Activated CD4-positive, alpha-beta T cell treated with anti-CD3 and anti-CD28 coated beads, Interleukin-2, amount 50 U/mL, for 48 hours (primary cell): ENCODE measurements at places on chromosomes 7 and 10.
A peak's percentile ranks its signal among the peaks of the same experiment; 100 is the strongest.

DNA sequence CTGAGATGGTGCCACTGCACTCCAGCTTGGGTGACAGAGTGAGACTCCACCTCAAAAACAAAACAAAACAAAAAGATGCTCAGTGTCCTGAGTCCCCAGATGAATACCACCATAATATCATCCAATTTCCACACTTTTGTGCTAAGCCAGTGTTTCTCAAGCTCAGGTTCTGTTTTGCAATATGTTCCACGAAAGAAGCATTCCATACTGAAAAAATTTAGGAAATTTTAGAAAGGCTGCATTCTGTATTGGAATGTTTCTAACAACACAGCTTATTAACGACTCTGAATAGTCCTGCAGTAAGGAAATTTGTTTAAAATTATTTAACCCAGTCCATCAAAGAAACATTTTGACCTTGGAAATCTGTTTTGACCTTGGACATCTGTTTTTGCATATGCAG, 142.4 kb downstream of the EPC1 start:
- DNase-seq, result no peak

DNA sequence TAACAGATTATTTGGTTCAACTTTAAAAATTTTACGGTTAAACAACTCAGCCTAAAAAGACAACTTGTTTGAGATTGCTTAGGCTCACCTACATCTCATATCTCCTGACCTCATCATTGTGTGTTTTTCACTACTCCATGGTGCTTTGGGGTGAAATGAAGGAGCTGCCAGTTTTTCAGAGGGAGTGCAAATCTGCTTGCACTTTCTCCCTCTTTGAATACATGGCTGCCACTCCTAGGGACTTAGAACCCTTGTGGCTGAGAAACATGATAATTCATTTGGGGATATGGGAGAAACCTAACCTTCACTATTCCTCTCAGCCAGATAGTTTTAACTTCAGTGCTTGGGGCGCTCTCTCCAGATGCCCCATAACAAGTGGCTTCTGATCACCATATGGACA, 2.7 kb downstream of the CCSER2 start:
- DNase-seq, result no peak

DNA sequence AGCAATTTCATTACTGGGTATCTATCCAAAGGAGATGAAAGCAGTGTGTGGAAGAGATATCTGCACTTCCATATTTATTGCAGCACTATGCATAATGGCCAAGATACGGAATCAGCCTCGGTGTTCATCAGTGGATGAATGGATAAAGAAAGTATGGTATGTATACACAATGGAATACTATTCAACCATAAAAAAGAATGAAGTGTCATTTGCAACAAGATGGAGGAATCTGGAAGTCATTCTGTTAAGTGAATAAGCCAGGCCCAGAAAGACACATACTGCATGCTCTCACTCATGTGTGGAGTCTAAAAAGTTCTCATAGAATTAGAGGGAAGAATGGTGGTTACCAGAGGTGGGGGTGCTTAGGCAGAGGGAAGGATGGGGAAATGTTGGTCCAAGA, 35.3 kb downstream of the CREM start:
- no peak for DNase-seq

DNA sequence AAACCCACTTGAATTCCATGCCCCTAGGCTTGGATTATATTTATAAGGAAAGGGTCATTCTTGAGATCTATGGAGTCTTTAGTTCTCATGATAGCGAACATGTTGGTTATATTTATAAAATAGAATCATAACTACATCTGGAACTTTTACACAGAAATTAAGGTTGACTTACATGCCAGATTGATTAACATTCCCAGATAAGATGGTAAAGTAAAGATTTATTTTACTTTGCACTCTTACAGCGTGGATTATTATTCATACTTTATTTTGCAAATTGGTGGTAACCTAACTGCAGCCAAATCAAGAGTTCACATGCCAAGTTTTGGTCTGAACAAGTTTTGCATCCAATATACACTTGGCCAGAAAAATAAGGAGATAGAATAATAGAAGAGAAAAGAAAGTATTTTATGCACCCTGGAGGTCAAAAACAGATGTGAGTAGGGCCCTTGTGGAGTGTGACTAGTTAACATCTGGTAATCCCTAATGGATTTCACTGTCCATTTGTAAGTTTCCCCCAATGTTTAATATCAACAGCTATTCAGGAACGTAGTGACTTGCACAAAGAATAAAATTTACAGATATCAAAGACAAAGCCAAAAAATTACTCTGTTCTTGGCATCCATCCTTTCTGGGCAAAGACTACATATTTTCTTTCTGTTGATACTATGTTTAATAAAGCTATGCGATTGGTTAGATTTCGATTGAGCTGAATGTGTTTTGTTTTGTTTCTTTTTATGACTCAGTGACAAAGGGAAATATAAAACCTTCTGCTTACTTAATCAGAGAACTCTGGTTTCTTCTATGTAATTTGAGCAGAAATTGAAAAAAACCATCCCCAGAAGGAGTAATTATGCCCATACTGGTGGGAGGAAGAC, 10.1 kb upstream of the TMEM26 start:
- DNase-seq, result no peak

DNA sequence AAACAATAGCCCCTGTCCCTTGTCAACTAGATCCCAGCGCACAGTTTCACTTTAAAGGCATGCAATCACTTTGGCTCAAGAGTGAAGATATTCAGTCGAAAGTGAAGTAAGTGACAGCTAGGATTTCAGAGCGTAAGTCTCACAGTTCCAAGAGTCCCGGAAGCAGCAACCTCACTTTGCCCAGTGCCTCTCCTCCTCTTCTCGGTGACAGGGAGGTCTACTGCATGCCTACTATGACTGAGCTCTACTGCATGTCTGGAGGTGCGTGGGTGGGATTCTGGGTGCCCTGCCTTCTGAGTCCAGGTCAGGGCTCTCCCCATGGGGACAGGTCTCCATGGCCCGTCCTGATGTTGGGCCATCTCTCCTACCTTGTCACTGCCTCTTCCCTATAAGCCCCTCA, 17.0 kb downstream of the PRKCQ start:
- peak; percentile 59 for DNase-seq

GRCh38 chr10:4006858-4007257, 221.8 kb upstream of the KLF6 start:
- no peak for DNase-seq

DNA sequence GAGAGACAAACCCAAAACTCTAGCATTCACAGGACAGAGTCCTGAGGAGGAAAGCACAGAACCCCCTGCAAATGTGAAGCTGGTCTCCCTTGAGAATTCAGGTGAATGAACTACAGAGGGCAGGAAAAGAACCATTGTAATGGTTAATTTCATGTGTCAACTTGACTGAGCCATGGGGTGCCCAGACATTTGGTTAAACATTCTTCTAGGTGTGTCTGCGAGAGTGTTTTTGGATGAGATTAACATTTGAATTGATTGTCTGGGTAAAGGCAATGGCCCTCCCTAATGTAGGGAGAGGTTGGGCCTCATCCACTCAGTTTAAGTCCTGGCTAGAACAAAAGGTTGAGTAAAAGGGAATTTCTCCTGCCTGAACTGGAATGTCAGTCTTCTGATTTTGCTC, 15.7 kb upstream of the CDK1 start:
- DNase-seq, result no peak

DNA sequence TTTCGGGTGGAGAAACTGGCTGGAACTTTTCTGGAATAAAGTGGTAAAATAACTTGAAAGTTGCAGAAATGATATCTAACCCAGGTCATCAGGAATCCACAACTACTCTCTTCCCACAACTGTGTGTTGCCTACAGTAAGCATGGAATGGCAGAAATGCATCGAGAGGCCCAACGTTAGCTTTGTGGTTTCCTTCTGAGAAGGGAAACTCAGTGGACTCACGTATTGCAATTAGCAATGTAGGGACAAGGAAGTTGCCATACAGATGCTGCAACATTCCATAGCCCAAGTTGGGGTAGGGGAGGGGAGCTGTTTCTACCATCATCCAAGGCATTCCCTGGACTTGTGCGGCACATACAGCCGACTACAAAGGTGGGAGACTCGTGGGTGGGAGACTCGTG, 1.9 kb downstream of the PON1 start:
- DNase-seq, result no peak

DNA sequence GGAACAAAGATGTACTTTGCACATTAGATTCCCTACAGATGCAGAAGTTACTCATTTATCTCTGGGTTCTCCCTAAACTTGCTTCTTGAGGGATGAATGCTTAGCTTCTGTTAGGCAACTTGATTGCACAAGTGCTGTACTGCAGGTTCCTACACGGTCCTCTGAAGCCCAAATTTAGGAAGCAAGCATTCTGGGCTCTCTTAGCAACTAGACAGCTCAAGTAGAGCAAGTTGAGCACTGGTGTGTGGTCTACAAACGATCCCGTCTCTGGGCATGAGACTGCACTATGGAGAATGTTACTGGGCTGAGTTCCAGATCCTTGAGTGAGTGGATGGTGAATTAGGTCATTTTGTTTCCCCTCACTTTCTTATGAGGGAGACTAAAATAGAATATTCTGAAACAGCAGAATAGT, 14.3 kb downstream of the SEMA3D start:
- DNase-seq, result no peak

DNA sequence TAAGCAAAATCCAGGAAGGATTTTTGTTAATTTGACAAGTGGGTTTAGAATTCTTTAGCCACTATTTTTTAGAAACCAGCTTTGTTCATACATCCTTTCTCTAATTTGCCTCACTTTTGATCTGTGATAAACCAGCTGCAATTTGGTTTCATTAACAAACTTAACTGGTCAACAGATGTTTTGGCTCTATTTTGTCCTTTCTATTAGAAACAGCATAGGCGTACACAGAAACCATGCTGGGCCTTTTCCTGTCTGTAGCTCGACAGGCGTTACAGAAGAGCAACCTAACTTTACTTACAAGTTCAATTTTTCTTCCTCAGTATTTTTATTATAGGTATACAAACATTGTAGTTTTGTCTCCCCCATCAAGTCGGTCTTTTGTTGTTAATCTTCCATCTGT, 28.2 kb downstream of the KAT6B start:
- no peak for DNase-seq

DNA sequence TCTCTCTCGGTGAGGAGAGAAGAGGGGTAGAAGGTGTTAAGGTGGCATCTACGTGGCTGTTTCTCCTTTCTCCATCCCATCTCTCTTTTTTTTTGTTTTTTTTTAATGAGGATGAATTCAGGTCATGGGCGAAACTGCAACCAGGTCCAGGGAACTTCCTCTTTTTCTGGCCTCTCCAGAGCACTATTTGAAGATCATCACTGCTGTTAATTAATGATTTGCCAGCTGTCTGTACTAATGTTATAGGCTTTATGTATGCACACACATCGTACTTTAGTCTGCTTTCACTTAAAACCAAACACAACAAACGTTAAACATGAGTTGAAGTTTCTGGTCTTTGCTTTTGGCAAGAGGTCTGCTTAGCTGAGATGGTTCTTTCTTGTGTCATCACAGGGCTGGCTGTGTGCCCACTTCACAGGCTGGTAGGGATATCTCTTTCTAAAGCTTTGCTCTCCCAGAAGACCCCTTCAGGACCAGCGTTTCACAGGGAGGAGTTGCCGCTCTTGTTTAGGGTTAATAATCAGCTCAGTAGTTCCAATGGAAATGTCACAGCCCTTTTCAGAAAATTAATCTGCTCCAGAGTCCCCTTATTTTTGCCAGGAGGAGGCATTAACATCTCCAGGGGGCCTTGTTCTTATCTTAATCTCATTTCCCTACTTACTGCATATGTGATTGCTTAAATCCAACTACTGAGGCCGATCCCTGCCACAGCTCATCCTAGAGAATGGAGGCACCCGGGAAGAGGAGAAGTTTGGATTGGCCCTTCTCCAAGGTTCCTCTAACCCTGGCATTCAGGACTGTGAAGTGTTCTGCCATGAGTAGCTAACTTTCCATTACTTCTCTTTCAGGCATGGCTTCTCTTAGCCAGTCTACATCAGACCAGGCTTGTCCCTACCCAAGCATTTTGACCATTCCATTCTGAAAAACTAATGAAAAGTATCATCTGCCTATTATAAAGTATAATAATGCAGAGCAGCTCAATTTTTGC, 273.9 kb upstream of the NFE2L3 start:
- no peak for DNase-seq

GRCh38 chr7:148262721-148263229, 327.8 kb upstream of the C7orf33 start:
- peak; percentile 79 for DNase-seq

DNA sequence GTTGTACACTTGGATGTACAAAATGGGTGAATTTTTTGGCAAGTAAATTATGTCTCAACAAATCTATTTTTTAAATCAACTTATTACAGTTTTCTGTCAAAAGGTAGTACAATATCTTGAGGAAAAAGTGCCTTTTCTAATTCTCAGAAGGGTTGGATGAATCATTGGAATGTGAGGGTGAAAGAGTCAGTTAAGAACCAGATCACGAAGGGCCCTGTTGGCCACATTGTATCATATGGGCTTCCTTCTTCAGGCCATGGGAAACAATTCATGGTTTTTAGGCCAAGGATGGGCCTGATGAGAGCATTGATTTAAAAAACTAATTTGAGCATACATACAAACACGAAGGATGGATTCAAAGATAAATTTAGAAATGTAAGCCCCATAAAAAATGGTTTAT, 503.7 kb downstream of the TNS3 start:
- DNase-seq, result no peak

- DNase-seq, result no peak
These were observed 46.4 kb downstream of the RAMP3 start for GRCh38 chr7:45203936-45204445.

DNA sequence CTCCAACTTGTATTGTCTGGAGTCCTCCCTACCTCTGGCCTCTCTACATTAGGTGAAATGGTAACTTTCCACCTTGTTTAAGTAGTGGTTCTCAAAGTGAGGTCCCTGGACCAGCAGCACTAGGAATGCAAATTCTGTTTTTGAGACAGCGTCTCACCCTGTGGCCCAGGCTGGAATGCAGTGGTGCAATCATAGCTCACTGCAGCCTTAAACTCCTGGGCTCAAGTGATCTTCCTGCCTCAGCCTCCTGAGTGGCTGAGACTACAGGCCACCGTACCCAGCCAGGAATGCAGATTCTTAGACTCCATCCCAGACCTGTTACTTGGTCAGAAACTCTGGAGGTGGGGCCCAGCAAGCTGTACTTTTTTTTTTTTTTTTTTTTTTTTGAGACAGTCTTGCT, 6.8 kb upstream of the TBL2 start:
- DNase-seq, result no peak

DNA sequence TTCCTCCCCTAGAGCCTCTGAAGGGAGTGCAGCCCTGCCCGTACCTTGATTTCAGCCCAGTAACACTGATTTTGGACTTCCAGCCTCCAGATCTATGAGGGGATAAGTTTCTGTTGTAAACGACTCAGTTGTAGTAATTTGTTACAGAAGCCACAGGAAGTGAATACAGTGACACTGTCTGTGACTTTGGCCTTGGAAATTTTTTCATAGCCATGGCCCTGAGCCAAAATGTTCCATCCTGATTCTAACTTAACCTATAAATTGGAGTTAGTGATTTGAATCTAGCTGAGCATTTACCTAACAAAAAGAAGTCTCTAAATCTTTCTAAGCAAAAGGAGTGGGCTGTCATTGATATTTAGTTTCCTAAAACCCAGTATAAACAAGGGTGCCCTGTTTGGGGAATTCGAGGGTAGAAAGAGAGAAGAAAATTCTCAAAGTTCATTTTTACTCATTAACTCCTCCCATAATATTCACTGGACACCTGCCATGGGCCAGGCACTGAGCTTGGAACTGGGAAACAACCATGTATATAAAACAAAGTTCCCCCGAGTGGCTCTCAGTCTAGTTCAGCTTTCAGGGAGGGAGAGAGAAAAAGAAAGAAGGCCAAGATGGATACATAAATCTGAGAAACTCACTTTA, 162.3 kb downstream of the SKIDA1 start:
- DNase-seq, result no peak

GRCh38 chr7:149860821-149861727, 12.7 kb upstream of the ATP6V0E2 start:
- DNase-seq, result peak; percentile 37

- DNase-seq, result no peak
These were observed 1.1 kb upstream of the NPS start for GRCh38 chr10:127548022-127548421.
